ENCODE measurements at places on chromosomes 5 and 9. TPM values are rescaled to one million over a fixed set of nuclear protein-coding genes. Genes with fewer than 3 reads are reported as not detected.

DNA sequence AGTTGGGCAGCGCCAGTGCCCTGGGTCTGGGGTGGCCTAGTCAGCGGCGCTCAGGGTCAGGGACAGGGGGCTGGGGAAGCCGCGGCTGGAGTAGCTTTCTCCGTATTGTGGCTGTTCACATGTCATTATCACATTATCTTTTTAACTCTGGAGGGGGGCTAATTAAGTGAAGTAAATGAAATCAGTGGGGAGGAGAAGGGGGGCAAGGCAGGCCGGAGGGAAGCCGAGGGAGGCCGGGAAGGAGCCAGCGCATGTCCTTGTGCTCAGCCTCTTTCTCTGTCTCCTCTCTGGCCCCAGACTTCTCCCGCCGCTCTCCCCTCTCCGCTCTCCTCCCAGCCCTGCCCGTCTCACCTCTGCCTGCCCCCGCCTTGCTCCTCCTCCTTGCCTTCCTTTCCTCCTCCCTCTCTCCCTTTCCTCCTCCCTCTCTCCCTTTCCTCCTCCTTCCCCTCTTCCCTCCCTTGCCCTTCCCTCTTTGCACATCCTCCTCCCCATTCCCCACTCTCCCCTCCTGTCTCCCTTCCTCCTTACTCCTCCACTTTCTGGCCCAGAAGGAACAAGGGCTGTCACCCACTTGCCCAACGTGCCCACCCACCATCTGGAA is 38.7 kb downstream of the ASS1 start:
- no peak for DNase-seq

DNA sequence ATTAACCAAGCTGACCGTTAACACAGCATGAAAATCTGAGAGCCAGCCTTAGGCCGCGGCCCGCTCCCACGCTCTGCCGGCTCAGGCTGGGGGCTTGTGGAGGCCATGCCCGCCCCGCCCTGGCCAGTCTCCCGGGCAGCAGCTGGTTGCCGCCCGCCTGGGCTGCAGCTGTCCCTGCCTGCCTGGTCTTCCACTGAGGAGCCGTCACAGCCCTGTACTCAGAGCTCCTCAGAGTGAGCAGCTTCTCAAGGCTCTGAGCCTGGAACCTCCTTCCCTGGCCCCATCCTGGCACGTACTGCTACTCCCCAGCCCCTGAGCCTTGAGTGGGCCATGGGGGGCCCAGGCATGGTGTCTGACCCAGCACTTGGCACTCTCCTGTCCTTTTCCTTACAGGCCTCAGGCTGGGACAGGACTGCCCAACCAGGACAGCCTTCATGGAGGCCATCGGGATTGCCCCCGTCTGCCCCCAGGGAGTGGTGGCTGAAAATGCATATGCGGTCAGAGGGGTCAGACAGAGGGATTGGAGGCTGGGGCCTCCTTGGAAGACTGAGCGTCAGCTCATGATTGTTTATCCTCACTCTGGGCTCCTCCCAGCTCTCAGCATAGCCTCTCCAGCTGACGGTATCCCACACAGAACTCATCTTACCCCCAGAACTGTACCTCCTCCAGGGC is 11.9 kb downstream of the FGFR4 start:
- no peak for DNase-seq

MYOZ3 gene
- 0.51 TPM for polyA plus RNA-seq

DNA sequence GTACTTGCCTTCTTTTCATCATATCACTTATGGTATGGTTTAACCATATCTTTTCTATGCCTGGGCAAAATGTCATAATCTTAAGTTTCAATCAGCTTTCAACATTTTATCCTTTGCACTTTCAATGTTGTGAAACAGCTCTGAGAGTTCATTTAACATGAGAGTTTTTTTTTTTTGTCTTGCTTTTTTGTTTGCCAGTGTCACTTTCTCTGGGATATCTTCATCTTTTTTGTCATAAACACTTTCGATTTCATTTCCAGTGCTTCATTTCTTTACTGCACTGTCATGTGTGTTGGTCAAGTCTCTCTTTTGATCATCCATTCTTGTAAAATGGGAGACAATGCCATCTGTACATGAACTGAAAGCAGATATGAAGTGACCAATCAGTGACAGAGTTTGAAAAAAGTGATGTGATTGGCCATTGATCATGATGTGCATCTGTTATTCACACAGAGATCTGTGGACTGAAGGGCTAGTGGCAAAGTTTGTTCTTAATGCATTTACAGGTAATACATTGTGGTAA is 7.5 kb upstream of the POU5F2 start:
- DNase-seq = no peak

- no peak for DNase-seq
Observed at GRCh38 chr5:111853748-111854147, 96.8 kb upstream of the NREP start.

DNA sequence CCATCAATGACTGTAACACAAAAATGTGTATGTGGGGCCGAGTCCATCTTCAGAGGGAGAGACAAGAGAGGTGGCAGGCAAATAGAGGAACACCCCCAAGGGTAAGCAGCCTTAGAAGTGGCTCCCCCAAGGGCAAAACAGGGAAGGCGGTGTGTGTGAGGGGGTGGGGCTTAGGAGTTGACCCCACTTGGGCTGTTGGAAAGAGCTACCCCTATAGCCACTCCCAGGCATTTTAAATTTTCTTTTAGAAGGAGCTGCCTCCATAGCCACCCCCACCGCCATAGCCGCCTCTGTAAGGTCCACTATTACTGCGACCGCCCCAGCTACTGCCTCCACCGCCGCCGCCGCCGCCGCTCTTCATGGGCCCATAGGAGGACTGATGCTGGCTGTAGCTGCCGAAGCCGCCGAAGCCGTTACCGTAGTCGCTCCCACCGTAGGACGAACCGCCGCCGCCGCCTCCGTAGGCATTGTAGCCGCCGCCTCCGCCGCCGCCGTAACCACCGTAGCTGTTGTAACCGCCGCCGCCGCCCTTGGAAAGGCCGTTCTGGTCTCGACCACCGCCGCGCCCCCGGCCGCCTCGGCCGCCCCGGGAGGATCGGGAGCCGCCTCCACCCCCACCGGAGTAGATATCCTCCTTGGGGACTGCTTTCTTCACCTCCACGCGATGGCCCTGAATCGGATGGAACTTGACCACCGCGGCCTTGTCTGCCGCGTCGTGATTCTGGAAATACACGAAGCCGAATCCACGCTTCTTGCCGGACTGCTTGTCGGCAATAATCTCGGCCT is 1.1 kb downstream of the HNRNPA0 start:
- DNase-seq = no peak

NTMT1 gene
- polyA plus RNA-seq = 50.4 TPM

All from AG04450 (cell line).